ENCODE measurements at places on chromosomes 3 and 15.

DNA sequence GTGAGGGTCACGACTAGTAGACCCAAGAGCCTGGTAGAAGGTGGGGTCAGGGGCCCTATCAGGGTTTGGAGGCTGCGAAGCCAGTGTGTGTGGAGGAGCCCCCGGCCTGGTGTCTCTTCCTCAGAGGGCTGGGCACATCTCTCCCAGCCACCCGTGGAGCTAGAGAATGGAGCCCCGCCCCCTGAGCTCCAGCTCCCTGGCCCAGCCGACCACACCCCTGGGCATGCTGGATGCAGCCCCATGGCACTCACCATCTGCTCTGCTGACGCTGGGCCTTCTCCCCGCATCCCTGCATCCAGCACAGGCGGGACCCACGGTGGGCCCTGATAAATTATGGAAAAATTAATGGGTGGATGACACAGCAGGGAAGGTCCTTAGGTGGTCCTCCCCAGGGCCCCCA is 17.5 kb downstream of the ANKRD63 start:
- no peak for ATAC-seq

DNA sequence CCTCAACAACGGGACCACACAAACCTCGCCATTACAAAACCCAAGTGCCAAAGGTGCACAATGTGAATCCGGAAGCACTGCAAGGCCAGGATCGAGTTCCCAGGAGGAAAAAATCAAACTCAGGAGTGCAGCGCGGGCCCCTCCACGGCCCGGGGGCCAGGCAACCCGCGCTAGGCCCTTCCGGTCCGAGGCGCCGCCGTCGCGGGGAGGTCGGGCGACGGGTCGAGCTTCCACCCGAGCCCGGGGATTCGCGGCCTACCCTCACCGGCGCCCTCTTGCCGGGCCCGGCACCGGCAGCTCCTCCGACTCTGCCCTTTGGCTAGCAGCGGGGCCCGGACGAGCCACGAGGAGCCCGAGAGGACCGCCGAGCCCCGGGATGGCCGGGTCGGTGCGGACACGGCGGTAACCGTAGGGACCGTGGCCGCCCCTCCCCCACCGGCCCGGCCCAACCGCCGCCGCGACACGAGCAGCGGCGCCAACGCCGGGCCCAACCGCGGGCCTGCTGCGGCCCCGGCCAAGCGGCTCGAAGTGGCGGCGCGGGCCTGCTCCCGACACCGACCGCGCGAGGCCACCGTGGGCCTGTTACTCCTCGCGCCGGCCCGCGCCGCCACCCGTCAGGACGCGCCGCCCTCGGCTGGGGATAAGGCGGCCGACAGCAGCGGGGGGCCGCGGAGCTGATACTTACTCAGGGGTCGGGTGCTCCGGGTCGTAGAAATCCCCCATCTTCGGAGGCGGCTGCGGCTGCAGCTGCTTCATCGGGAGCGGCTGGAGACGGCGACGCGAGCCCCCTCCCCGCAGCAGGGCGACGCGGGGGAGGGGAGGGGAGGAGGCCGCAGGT is 525 bp downstream of the SETD2 start:
- ATAC-seq: peak; percentile 31

DNA sequence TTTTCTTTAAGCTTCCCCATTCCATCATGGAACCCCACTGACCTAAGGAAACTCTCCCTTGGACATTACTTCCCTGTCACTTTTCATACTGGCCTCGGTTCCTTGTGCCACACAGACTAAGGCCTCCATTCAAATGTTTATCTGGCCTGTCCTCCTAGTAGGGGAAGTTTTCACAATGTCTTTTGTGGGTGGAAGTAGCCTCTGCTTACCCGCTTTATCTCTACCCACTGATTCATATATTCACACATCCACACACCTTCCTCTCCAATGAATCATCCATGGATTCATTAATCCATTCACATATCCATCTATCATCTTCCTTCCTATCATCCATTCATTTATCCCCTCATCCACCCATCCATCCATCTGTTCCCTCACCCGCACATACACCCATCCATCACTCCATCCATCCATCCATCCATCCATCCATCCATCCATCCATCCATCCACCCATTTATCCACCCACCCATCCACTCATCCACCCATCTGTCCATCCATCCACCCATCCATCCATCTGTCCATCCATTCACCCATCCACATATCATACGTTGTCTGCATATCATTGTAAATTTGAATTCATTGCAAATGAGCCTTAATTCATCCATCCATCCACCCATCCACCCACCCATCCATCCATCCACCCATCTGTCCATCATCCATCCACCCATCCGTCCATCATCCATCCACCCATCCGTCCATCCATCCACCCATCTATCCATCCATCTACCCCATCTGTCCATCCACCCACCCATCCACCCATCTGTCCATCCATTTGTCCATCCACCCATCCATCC is 49.1 kb downstream of the IQSEC1 start:
- no peak for ATAC-seq

- ATAC-seq: no peak
Observed at GRCh38 chr3:170602556-170602955, 16.7 kb upstream of the SLC7A14 start.

DNA sequence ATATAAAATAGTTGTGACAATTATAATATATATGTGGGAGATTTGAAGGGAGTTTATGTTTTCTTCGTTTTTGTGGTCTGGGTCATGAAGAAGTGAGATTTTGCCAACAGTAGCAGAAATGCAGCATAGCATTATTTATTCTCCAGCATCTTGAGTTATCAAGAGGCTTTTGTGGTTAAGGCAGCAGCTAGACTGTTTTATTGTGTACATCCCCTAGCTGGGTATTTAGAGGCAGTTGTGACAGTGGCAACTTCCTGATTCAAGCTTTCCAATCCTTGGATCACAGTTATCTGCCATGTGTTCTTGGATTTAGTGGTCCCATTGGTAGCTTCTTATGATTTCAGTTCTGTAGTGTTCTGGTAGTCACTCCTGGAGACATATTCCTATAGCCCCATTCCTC is 29.0 kb downstream of the ARIH1 start:
- ATAC-seq: no peak

DNA sequence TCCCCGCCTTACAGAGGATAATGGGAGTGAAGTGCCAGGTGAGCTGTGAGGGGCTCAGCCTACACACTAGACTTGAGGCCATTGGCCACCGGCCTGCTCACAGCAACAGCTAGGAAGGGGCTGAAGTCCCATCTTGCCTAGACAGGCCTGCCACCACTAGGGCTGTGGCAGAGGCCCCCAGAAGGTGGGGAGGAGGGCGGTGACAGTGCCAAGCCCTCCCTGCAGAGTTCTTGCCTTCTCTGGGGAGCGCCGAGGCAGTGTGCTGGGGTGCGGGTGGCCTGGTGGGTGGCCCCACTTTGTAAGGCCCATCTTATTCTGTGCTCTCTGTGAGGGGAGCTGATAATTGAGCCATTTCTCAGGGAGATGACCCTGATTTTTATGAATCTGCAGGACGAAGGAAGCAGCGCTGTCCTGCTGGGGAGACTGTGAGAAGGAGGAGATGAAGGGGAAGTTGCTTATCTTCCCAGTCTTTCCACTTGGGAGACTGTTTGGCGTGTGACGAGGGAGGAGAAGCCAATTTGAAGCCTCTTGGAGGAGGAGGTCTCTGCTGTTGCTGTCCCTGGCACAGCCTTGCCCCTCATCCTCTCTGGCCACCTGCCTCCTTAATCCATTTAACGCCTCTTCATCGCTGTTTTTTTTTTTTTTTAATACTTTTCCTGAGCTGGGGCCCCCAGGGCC is 104.3 kb downstream of the LINGO1 start:
- no peak for ATAC-seq

- no peak for ATAC-seq
Observed at GRCh38 chr3:81218023-81218422, 543.4 kb downstream of the GBE1 start.

DNA sequence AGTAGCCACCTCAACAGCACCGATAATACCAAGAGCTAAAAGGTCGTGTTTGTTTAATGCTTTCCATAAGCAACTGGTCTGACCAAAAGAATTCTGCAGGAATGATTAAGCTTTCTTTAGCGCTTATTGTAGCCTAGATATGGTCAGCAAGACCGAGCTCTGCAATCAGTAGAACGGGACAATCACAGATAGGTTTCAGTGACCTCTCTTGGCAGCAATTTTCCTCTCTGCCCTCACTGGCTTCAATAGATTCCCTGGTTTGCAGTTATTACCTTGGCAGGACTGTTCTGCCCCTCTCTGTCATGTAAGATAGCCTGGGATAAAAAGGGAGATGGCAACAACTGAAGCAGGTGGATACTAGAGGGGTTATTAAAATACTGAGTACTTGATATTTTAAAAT is 337.1 kb upstream of the NECTIN3 start:
- no peak for ATAC-seq

GRCh38 chr3:140470962-140471361 is 206.9 kb upstream of the TRIM42 start:
- no peak for ATAC-seq

- no peak for ATAC-seq
Observed at GRCh38 chr3:171155122-171155700, 128.7 kb upstream of the SLC2A2 start.

- ATAC-seq: no peak
Observed at GRCh38 chr3:125098611-125099291, 43.0 kb upstream of the HEG1 start.

DNA sequence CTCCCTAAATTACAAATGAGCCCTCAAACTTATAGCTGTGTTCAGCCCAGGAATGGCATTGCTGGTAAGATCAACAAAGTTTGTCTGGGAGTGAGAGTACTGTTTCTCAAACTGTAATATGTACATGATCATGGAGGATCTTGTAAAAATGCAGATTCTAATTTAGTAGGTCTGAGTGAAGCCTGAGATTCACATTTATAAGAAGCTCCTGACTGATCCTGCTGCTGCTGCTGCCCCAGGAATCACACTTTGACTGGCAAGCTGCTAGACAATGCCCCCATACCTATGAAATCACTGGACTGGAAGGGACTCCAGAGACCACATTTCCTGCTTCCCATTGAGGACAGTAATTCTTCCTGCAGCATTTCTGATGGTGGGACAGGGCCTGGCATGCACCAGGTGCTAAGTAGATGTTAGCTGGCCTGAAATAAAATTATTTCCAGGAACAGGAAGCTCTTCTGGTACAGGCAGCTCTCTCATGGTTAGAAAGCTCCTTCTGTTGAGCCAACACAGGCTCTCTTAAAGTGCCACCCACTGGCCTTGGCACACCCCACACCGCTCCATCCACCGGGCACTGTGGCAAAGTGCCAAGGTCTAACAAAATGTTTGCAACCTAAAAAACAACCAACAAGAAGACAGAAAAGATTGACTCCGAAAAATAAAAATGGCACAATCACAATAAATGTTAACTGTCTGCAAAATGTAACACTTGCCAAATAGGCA is 36.7 kb upstream of the ZNF710 start:
- ATAC-seq: no peak
